ENCODE measurements at places on chromosomes 3 and 15.

DNA sequence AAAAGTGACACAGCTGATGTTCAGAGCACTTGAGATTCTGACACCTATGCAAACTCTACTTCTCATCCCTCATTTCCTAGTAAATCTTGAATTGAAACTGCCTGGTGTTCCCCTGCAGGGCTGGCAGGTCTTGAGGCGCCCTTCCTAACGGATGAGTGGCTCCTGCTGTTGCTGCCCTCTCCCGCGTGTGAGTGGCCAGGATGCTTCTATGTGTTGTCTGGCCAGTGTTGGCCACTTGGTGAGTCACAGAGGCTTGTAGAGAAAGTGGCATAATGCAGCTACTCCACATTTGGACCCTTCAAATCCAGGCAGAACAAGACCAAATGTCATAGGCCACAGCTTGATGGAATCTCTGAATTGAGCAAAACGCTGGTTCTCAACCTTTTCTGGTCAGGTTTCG, 63.6 kb downstream of the MOBP start:
- no peak for DNase-seq

DNA sequence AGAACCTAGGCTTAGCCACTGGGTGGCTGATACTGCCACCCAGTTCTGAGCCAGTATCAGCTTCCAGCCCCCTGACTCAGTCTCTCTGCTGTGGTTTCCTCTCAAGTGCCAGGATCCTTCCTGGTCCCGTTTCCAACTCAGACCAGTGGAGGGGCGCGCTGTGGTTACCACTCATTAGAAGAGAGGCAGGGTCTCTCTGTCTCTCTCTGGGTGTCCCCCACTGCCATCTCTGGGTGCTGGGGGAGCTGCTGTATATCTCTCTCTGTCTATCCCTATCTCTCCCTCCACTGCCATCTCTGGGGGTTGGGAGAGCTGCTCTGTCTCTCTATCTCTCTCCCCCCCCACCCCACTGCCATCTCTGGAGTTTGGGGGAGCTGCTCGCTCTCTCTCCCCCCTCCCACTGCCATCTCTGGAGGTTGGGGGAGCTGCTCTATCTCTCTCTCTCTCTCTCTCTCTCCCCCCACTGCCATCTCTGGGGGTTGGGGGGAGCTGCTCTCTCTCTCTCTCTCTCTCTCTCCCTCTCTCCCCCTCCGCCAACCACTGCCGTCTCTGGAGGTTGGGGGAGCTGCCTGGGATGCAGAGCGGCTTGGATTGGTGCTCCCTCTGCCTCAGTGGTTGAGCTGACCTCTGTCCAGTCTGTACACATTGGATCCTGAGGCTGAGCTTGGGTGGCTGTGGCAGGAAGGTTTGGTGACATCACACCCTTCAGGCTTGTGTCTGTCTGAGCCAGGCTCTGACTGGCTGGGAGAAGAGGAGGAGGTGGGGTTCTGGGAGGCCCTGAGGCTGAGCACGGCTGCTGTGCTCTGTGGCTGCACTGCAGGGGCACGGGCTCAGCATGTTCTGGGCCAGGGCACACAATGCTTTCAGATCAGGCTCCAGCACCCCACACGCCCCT, 98.9 kb downstream of the APBA2 start:
- peak; percentile 62 for DNase-seq

DNA sequence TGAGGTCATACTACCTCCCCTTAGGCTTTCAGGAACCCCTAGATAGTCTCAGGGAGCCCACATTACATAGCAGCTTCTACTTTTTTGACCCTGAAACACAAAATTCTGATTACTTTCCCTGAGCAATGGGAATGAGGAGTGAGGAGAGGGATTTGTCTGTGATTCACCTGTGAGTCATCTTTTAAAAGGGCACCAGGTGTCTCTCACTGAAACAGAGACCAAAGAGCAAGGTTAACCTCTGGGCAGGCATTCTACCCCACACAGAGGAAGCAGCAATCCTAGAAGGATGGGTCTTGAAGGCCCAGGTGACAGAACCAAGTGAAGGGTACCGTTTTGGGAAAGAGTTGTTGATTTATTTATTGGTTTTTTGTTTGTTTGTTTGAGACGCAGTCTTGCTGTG, 31.1 kb upstream of the UBE2E2 start:
- no peak for DNase-seq

GRCh38 chr15:63022181-63022580, 20.4 kb upstream of the TPM1 start:
- no peak for DNase-seq

- no peak for DNase-seq
These were observed 21.1 kb downstream of the ECT2 start for GRCh38 chr3:172771672-172772071.

GRCh38 chr3:156014489-156014888, 105.9 kb upstream of the KCNAB1 start:
- DNase-seq, result no peak

GRCh38 chr15:100170291-100171210, 171.2 kb downstream of the ADAMTS17 start:
- DNase-seq, result no peak
